ENCODE measurements at places on chromosomes 11 and 22.

DNA sequence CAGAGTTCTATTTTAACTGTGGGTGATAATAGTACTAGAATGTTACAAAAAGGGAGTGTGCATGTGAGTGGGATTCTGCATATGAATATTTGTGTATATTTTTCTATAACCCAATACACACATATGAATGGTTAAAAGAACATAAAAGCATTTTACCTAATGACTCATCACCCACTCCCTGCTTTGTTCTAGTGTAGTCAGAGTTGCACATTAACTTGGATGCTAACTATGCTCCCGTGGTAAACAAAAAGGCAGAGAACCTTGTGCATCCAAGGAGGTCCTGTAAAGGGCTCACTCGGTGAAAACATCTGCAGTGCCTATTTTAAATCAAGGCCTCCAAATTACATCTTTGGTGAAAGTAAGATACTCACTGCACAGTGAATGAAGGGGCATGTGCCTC is 1289.4 kb downstream of the LRRC4C start:
- DNase-seq: no peak
- no peaks in the 10 kb centered on the region for H3K27me3 ChIP-seq
- H3K4me3 ChIP-seq: no peak overlapping the region

DNA sequence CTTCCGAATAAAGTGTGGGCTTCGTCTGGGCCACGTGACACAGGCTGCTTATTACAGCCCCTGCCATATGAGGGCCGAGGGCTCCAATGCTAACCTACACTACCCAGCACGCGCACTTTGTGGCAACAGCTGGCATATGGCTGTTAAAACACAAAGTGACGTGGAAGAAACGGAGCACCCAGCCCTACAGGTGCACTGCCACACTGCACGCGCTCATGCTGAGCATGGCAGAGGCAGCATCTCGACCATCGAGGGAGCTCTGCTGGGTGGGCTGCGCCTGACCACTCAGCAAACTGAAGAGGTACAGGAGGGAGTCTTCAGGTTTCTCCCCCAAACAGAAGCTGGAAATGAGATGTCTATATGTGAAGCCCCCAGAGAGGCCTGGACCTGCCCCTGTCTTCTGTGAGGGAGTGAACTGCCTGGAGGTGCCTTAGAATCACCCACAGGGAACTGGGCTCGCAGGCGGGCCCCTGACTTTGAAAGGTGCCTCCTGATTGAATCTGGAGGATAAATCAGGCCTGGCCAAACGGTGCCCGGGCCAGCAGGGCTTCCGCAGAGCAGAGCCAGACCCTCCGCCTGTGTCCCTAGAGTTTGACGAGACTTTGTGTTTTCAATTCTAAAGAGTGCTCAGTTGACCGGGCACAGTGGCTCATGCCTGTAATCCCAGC is 18.3 kb downstream of the TSSC4 start:
- no peaks in the 10 kb centered on the region for H3K27me3 ChIP-seq
- DNase-seq: no peak
- H3K36me3 ChIP-seq: no peaks in the 10 kb centered on the region
- H3K4me3 ChIP-seq: no peak overlapping the region
- H3K4me1 ChIP-seq: no peaks in the 10 kb centered on the region

- H3K36me3 ChIP-seq: no peaks in the 10 kb centered on the region
- no peak overlapping the region for H3K27ac ChIP-seq
- H3K27me3 ChIP-seq: no peaks in the 10 kb centered on the region
- no peak overlapping the region for H3K4me3 ChIP-seq
- no peaks in the 10 kb centered on the region for H3K4me1 ChIP-seq
Observed at GRCh38 chr22:42932197-42932519, 75.1 kb upstream of the ARFGAP3 start.

GRCh38 chr11:27227736-27228135 is 135.3 kb downstream of the CCDC34 start:
- DNase-seq: no peak
- H3K27ac ChIP-seq: no peak overlapping the region
- H3K4me1 ChIP-seq: peaks cover 12% of the 10 kb centered on the region

DNA sequence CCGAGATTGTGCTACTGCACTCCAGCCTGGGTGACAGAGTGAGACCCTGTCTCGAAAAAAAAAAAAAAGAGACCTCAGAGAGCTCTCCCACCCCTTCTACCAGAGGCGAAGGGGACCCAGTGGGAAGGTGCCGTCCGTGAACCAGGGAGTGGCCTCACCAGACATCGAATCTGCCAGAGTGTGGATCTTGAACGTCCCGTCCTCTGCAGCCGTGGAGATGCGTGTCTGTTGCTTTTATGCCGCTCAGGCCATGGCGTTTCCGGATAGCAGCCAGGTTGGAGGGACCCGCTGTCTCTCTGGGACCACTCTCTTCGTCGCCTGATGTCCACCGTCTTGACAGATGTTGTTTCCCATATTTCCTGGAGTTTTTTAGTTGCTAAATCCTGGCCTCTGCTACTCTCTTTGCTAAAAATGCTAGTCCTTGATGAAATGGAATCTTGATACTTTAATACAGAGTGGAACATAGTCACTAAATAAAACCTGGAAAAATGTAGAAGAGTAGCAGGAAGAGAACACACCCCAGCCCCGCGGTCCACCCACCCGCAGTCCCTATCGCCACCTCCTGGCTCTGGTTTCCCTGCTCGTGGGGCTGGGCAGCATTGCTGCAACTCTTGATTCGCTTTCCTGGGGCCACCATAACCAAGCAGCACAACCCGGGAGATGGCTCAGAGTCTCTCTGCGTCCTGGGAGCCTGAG is 12.0 kb upstream of the MUC6 start:
- no peaks in the 10 kb centered on the region for H3K27me3 ChIP-seq
- no peaks in the 10 kb centered on the region for H3K4me1 ChIP-seq
- peak; percentile 48 for DNase-seq
- no peaks in the 10 kb centered on the region for H3K36me3 ChIP-seq

DNA sequence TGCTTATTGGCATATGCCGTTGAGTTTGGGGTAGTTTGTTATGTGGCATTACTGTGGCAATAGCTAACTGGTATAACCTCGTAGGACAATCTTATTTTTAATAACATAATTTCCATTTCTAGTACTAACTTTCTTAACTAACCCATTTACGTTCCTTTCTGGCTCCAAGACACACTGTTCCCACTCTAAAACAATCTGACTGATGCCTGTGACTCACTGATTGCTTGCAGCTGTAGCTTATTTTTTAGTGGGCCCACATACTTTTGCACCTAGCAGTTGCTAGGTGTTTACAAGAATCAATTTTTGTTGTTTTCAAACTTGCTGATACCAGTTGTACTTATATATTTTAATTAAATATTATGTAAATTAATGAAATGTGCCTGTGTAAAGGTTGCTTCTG is 52.2 kb downstream of the FAT3 start:
- DNase-seq: no peak
- no peaks in the 10 kb centered on the region for H3K36me3 ChIP-seq
- no peaks in the 10 kb centered on the region for H3K27me3 ChIP-seq
- H3K4me1 ChIP-seq: peaks cover 49% of the 10 kb centered on the region
- H3K27ac ChIP-seq: no peak overlapping the region

DNA sequence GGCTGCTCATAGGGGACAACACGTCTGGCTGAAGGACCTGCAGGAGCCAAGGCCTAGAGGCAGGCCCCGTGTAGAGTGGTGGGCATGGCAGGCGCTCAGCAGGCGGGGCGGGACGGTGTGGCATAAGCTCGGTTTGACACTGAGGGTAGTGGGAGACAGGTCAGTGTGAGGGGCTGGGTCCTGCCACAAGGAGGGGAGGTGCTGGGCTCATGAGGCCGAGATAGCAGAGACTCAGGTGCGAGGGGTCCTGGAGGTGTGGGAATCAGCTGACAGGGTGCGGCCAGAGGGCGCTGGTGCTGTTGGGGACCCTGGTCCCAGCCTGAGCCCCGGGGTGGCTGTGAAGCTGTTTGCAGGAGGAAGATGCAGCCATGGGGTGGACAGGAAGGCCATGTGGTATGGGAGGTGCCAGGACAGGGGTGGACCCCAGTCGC is 6.7 kb downstream of the SLC22A12 start:
- no peaks in the 10 kb centered on the region for H3K27me3 ChIP-seq
- no peak for DNase-seq
- no peak overlapping the region for H3K4me3 ChIP-seq
- no peaks in the 10 kb centered on the region for H3K36me3 ChIP-seq

- no peaks in the 10 kb centered on the region for H3K27me3 ChIP-seq
- H3K4me3 ChIP-seq: no peak overlapping the region
- peaks cover 14% of the 10 kb centered on the region for H3K4me1 ChIP-seq
- H3K27ac ChIP-seq: 0 out of 2 replicates have a peak overlapping the region, but pooled peaks have one; percentile 45
- no peaks in the 10 kb centered on the region for H3K36me3 ChIP-seq
- DNase-seq: no peak
Observed at GRCh38 chr11:66904561-66904960, 47.7 kb downstream of the LRFN4 start.

DNA sequence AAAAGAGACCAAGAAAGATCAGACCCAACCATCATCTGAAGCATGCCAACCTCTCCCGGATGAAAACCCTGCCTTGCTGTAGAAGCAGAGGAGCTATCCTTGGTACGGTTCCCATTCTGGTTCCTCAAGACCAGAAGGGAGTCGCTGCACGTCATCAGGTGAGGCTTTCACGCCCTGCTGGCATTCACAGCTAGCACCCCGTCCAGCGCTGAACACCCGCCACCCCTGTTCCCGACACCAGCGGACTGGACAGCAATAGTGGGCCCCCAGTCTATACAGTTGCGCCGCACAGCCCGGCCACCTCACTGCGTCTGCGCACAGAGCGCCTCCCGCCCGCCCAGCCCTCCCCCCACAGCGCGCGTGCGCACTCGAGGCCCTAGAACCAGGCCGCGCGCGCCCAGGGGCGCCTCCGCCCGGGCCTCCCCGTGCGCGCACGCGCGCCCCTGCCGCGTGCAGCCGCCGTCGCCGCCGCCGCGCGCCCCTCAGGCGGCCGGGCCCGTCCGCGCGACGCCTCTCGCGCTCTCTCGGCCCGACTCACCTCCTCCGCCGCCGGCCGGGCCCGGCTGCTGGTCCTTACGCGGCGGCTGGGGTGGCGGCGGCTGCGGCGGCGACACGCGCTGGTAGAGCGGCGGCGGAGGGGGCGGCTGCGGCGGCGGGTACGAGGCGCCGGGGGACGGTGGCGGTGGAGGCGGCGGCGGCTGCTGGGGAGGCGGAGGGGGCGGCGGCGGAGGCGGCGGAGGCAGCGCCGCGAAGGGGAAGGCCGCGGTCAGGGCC is 706 bp downstream of the SF1 start:
- H3K4me3 ChIP-seq: peak overlapping the region; percentile 94
- no peaks in the 10 kb centered on the region for H3K27me3 ChIP-seq
- H3K36me3 ChIP-seq: peaks cover 46% of the 10 kb centered on the region
- H3K4me1 ChIP-seq: peaks cover 12% of the 10 kb centered on the region
- peak; percentile 80 for DNase-seq

DNA sequence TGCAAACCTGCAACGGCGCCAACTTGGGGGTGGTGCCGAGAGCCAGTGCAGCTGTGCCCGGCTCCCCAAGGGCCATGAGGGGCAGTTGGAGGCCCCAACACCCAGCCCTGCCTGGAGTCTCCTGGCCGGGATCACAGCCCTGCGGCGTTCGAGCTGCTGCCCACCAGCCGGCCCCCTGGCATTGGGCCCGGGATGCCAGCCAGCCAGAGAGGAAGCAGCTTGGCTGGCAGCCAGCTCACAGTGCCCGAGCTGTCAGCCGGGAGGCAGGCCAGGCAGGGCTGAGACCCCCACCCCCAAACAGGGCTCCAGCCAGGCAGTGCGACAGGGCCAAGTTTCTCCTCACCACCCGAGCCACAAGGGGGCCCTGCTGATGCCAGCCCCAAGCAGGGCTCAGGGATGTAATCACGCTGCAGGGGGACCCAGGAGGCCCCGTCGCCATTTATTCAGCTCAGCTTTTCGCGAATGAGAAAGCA is 26.0 kb upstream of the TCF20 start:
- no peak overlapping the region for H3K27ac ChIP-seq
- no peaks in the 10 kb centered on the region for H3K36me3 ChIP-seq
- peaks cover 46% of the 10 kb centered on the region for H3K4me1 ChIP-seq
- no peak overlapping the region for H3K4me3 ChIP-seq
- H3K27me3 ChIP-seq: no peaks in the 10 kb centered on the region

DNA sequence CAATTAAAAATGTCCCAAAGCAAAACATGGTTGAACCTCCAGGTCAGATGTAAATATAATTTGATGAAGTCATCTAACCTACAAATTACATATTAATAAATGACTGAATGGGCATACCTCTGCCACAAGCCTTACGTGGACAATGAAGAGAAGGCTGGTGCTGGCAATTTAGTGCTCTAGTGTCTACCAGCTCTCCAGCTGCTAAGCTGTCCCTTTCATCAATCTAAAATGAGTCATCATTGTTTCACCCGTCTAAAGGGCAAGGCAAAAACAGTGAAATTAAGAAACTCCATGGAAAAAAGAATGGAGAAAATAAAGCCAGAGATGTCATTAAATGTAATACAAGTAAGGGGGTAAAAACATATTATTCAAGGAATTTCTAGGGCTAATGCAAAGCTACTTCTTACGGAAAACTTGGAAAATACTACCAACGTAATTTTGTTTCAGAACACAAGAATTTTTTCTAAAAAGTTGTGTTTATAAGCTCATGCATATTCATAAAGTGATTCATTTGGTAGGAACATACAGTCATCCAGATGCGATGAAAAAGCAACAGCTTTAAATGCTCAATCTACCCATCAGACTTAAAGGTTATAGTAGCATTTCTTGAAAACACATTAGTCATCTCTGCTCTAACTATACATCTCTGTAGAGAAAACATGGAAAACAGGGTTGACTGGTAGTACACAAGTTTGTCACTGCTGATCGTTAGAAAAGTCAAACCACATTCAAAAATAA is 71.5 kb downstream of the SIK3 start:
- no peaks in the 10 kb centered on the region for H3K36me3 ChIP-seq
- DNase-seq: no peak
- no peak overlapping the region for H3K4me3 ChIP-seq
- H3K27me3 ChIP-seq: no peaks in the 10 kb centered on the region
- H3K4me1 ChIP-seq: no peaks in the 10 kb centered on the region
- no peak overlapping the region for H3K27ac ChIP-seq

GRCh38 chr11:73230931-73231330 is 12.8 kb downstream of the P2RY2 start:
- no peak overlapping the region for H3K4me3 ChIP-seq
- no peak for DNase-seq
- no peaks in the 10 kb centered on the region for H3K27me3 ChIP-seq
- H3K4me1 ChIP-seq: peaks cover 12% of the 10 kb centered on the region

GRCh38 chr22:40728731-40729189 is 49.5 kb downstream of the MCHR1 start:
- H3K27ac ChIP-seq: peak overlapping the region; percentile 85
- no peak overlapping the region for H3K4me3 ChIP-seq
- no peak for DNase-seq
- no peaks in the 10 kb centered on the region for H3K36me3 ChIP-seq
- H3K4me1 ChIP-seq: peaks cover 38% of the 10 kb centered on the region
- H3K27me3 ChIP-seq: no peaks in the 10 kb centered on the region

- no peak overlapping the region for H3K27ac ChIP-seq
- H3K36me3 ChIP-seq: no peaks in the 10 kb centered on the region
- no peak overlapping the region for H3K4me3 ChIP-seq
- peaks cover 26% of the 10 kb centered on the region for H3K4me1 ChIP-seq
Observed at GRCh38 chr11:125404157-125404810, 91.8 kb downstream of the FEZ1 start.

DNA sequence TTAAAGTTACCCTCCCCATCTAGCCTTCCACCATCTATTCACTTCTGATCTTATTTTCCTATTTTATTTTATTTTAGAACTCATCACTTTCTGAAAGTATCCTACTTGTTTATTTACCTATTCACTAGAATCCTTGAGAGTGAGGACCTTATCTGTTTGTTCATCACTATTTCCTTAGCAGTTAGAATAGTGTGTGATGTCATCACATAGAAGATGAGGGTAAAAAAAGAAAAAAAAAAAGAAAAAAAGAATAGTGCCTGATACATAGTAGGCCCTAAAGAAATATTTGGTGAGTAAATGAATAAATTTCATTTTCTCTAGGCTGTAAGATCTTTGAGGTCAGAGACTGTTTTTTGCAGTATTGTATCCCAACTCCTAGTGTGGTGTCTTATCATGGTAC is 36.7 kb downstream of the PAAF1 start:
- H3K27me3 ChIP-seq: no peaks in the 10 kb centered on the region
- no peak overlapping the region for H3K4me3 ChIP-seq
- no peak for DNase-seq
- no peaks in the 10 kb centered on the region for H3K4me1 ChIP-seq
- H3K27ac ChIP-seq: no peak overlapping the region
- H3K36me3 ChIP-seq: no peaks in the 10 kb centered on the region

Measured in GM23338 (cell line).